ENCODE measurements at places on chromosomes 2 and 18.

- no peak for DNase-seq
Measured at GRCh38 chr2:84776011-84776410, 104.9 kb downstream of the TRABD2A start.

DNA sequence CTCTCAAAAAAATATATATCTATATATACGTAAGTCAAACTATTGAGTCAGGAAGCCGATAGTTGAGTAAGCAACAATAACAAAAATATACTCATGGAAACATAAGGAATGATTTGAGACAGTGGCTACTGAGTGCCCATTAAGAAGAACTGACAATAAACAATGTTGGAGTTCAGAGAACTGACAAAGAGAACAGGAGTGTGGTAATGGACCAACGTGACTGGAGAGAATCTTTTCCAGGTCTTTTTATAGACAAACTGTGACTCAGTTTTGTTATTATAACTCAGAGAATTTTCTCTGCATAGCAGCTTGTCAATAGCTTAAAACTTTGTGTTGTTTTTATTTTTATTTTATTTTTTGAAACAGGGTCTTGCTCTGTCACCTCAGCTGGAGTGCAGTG lies 4.6 kb upstream of the GALM start:
- no peak for DNase-seq

GRCh38 chr2:10486601-10487079 lies 38.5 kb upstream of the ODC1 start:
- no peak for DNase-seq

- no peak for DNase-seq
Measured at GRCh38 chr18:70243131-70243929, 37.8 kb upstream of the RTTN start.

DNA sequence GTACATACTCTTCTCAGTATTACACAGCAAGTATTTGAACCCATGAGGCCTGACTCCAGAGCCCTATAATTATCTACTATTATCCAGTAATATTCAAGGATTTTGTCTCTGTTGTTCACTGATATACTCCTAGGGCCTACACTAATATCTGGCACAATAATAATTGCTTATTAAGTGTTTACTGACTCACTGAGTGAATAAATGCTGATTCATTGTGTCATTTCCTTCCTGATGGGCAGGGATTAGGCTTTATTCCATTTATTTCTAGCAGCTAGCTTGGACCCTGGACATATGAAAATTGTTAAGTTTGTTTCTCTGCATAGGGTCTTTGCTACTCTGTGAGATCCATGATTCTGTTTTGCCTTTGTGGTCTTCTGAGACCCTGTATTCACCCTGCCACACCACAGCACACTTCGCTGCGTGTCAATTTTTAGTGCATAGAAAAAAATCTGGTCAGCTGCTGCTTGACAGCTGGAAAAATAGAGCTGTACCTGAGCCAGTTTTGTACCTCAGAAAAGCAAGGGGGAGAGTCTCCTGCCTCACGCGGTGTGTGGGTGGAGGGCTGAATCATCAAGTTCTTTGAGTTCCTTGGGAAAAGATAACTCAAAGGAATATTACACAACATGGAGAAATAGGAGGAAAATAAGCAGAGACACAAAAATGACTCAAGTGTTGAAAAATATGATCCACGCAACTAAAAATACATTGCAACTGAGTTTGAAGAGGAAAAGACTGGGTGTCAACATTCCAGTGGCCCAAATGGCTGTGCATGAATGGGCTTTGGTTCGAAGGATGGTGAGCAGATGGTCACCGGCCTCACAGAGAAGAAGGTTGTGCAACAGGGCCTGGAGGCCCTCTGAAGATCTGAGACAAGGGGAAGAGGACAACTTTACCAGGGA lies 18.9 kb upstream of the DPP4 start:
- DNase-seq = no peak

DNA sequence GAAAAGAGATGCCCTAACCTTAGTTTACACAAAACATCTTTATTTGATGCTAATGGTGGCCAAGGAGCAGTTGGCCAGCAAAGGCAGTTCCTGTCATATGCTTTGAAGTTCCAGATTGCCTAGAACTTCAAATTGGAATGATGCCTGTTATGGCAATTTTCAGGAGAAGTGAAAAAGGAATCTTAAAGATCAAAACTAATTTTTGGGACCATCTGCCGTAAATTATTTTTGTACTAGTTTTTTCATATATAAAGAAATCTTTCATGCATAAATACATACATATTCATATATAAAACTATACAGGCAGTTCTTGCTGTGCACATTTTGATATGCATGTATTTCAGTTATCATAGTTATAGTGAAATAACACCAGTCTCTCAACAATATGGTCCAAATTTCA lies 1185.6 kb upstream of the FAM98A start:
- DNase-seq = no peak
